AG10803 (cell line): ENCODE measurements at places on chromosomes 5 and 9.

- no peak for DNase-seq
Observed at GRCh38 chr5:29252390-29252789, 1941.1 kb upstream of the CDH6 start.

DNA sequence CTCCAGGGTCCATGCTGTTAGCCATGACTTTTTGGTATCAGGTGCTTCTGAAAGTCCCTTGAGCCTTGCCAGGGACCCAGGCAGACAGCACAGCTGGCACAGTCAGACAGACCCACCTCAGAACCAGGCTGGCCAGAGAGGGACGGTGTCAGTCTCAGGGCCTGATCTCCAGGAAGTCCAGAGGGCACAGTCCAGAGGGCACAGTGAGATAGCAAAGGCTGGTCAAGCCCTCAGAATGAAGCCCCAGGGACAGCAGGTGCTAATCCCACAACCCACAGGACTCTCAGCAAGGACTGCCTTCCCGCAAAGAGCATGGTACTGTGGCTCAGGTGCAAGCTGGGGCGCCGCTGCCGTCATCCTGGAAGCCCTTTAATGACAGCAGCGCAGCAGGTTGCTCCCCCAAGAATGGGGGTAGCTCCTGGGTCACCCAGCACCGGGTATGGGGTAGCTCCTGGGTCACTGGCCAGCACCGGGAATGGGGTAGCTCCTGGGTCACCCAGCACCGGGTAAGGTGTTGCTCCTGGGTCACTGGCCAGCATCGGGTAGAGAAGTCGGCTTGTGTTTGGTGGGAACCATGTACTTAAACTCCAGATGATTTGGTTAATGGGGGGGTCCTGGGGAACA is 105.6 kb upstream of the PHYKPL start:
- no peak for DNase-seq

DNA sequence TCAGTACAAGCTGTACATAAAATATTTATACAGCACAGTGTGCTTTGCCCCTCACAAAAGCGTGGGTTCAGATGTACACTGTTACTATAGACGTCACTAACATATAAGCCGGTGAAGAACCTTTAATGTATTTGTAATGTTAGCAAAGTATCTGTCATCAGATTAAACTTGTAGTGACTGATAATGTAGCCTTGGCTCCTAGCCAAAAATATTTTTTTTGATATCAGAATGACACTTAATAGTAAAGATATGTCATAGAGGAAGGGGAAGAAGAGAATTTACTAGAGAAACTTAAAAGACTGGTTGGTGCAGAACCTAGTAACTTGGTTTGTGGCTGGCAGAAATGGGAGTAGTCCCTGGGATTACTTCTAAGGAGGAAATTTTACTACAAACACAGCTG is 258.7 kb upstream of the DMRT1 start:
- DNase-seq: no peak

DNA sequence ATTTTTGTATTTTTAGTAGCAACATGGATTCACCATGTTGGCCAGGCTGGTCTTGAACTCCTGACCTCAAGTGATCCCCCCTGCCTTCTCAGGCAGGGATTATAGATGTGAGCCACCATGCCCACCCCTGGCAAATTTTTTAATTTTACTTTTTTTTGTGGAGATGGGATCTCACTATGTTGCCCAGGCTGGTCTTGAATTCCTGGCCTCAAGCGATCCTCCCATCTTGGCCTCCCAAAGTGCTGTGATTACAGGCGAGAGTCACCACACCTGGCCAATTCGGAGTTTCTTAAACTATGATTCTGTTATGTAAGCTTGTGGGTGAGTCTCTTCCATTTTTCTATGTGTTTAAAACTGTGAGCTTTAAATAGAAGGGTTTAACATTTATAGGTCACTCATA is 27.6 kb downstream of the PCBD2 start:
- no peak for DNase-seq

GRCh38 chr5:102421647-102422046 is 77.2 kb downstream of the SLCO6A1 start:
- DNase-seq: no peak

DNA sequence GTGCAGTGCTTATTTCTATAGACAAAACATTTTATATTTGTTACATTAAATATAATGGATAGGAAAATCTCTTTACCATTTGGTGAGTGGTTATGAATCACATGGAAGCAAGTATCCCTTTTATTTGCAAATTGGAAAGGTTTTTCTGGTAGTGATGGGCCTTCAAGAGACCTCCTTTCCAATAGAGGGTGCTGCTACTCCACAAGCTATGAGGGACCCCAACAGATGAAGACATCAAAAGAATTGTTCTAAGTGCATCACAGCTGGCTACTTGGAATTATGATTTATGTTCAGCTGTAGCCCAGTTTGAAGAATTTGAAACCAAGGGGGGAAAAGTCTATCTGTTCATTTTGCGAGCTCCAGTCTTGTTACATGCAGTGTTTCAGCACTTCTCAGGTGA is 493.7 kb upstream of the SGCD start:
- DNase-seq: peak; percentile 22

GRCh38 chr9:134560654-134561053 is 80.9 kb upstream of the COL5A1 start:
- DNase-seq: no peak

GRCh38 chr9:91758491-91758981 is 191.5 kb downstream of the ROR2 start:
- peak; percentile 49 for DNase-seq

DNA sequence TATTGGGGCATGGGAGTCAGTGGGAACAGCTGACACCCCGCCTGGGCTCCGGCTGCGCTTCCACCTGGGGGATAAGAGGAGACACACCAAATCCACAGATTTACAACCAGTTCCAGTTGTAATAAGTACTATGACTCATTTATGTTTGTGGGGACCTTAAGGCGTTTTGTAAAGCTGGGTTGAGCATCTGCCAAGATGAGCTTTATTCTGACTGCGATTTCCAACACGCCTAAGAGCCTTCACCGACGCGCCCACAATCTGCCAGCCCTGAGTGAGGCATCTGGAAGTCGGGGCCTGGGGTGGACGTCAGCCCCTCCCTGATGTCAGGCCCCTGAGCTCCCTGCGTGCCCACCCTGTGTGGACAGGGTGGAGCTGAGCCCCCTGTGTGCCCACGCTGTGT is 14.3 kb upstream of the LHX3 start:
- DNase-seq: peak; percentile 13

GRCh38 chr9:121404906-121405305 is 34.9 kb upstream of the STOM start:
- DNase-seq: no peak

DNA sequence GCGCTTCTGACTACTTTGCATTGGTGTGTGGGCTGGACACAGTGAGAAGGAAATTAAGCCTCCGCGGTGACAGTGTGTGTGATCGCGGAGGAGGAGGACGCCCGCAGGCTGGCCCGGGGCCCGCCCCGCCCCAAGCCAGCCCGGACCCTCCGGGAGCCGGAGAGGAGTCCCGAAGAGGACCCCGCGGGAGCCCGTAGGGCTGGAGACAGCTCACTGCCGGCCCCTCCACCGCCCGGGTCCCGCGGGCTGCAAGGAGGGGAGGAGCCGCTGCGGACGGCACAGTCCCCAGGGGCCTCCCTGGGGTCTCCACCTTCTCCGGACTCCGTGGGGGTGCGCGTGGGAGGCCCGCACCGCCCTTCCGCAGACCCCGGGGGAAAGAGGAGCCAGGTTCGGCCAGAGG is 146.4 kb upstream of the ERCC6L2 start:
- no peak for DNase-seq

DNA sequence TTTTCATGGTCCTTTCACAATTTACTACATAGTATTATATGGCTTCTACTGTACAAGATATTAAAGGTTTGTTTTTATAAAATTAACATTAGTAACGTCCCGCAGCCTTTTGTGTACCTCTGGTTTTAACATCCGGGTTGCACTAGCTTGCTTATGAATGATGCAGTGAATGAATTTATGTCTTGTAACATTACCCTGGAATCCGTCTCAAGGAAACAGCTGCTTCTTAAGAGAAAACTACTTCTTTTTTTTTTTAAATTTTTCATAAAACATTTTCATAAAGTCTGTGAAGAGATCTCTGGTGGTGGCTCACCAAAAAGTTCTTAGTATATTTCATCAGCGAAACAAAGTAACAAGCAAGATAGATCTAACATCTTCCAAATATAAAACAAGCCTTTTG is 23.6 kb downstream of the MARCHF3 start:
- DNase-seq: peak; percentile 48

- DNase-seq: no peak
Observed at GRCh38 chr5:174281855-174282254, 236.3 kb downstream of the NSG2 start.

DNA sequence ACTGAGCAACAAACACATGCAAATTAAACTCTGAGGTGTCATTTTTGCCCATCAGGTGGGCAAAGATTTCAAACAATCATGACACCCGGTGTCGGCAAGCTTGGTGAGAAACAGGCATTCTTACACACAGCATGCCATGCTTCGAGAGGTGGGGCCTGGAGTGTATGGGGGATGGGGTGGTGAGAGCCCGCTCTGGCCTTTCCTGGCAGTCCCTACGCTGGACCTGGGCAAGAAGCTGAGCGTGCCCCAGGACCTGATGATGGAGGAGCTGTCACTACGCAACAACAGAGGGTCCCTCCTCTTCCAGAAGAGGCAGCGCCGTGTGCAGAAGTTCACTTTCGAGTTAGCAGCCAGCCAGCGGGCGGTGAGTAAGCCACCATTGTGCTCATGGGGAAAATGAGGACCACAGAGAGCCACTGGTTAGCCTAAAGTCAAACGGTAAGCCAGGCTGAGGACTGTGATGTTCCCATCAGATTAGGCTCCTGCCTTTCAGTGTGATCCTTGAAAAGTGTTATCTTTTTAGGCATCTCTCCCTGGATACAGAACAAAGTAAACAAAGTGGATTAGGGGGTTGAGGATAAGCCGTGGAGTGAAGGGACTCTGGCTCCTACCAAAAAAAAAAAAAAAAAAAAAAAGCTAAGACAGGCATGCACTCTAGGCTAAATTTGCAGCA is 9.4 kb downstream of the MYOZ3 start:
- no peak for DNase-seq

DNA sequence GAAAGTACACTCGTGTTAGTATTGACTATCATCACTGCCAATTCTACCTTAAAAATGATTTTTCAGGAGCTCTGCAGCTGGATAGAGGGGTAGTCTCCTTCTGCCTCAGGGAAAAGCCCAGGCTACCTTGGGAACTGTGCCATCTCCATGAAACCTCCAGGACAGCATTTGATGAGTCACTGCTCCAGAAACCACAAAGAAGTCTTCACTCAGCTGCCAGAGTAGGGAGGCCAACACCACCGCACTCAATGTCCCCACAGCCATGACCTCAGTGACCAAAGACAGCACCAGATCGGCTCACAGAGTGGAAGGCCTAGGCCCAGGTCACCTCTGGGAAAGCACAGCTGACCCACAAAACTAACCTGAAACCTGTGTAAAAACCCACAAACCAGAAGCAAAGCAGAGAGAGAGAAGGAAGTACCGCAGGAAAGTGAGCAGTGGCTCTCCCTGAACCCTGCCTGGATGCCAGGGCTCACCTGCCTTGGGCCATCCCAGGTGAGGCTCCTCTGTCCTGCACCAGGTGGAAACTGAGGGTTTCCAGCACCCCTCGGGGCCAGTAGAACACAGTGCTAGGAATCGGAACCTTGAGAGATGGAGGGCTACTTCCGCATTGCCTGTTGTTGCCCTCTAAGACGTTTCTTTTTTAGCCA is 30.0 kb downstream of the S1PR3 start:
- peak; percentile 89 for DNase-seq

- peak; percentile 31 for DNase-seq
Observed at GRCh38 chr5:59621477-59621876, 272.0 kb downstream of the PDE4D start.

DNA sequence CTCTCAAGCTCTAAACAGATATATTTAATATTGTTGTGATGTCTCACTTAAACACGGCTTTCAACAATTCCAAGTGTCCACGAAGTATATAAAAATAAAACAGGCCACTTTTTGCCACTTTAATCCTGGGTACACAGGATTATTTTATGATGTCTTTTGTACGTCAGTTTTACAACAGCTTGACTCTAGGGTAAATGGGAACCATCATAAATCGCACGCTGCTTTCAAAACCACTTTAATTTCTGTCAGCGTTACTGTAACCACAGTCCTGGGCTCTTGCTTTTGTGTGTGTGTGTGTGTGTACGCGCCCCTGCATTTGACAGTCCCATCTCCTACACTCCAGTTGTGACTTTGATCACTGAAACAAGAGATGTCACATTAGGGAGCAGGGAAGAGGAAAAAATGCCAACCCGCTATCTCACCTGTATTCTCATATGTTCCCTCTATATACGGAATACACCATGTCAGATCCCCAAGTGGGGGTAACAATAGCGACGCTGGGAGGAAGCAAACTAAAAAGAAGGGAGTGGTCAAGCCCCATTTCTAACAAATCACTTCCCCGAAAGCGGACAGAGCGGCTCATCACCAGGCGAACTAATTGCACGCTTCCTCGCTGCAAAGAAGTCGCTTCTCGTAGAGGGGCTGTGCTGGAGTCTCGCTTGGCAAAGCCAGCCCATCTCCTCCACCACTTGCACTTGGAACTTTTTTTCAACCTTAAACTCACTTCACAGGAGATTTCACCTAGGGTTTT is 1.2 kb downstream of the BNC2 start:
- no peak for DNase-seq

- peak; percentile 15 for DNase-seq
Observed at GRCh38 chr5:102561894-102562760, 63.3 kb upstream of the SLCO6A1 start.

GRCh38 chr9:114504341-114505186 is 709 bp downstream of the WHRN start:
- DNase-seq: peak; percentile 29

- DNase-seq: no peak
Observed at GRCh38 chr9:106577121-106577520, 285.8 kb upstream of the ZNF462 start.

DNA sequence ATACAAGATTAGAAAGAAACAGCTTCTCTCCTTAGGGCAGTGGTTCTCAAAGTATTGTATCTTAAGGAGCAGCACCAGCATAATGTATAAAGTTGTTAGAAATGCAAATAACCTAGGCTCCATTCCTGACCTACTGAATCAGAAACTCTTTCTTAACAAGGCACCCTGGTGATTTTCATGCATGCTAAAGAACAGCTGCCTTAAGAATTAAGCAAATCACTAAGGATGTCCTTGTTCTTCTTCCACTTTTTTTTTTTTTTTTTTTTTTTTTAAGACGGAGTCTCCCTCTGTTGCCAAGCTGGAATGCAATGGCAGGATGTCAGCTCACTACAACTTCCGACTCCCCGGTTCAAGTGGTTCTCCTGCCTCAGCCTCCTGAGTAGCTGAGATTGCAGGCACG is 1095.2 kb upstream of the EDIL3 start:
- DNase-seq: no peak
